Fibroblast of skin of right biceps (primary cell): ENCODE measurements at places on chromosomes 4 and X.

- DNase-seq = peak; percentile 47
These were observed 30.9 kb upstream of the HSD17B13 start for GRCh38 chr4:87353592-87353991.

DNA sequence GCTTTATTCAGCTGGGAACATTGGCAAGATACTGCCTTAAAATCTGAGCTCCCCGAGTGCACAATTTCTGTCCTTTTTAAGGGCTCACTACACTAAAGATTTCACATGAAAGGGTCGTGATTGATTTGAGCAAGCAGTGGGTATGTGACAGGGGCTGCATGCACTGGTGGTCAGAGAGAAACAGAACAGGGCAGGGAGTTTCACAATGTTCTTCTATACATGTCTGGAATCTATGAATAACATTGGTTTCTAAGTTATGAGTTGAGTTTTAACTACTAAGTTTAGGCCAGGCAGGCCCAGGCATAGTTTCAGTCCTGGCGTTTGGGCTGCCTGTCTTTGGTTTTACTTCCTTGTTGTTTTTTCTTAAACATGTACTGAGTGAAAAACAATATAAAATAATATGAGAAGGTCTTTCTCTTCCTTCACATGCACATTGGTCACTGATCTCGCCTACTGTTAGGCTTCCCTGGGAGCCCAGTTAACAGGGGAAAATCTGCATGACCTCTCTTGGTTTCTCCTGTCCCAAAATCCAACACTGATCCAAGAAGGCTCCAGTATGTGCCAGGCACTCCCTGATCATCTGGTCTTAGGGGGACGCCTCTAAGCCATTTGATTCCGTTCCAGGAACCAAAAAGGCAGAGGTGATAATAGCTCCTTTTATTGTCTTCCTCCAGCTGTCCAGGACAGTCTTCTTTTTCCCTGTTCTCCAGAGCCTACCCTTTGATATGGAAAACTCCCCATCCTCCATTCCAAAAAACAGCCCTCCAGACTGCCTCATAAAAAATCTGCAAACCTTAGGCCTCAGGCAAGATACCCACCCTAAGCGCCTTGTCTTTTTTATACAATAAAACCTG is at the start of gene UGT2B17:
UGT2B17 (minus strand) TSS at position 51 of the 854 bp plus-strand sequence. CDS start 7,838 bp downstream, outside the sequence.
- DNase-seq = no peak

GRCh38 chr4:81783558-81783957 is 311.9 kb upstream of the RASGEF1B start:
- DNase-seq = no peak

- DNase-seq = no peak
These were observed 3.4 kb upstream of the ATP11C start for GRCh38 chrX:139936259-139936658.

- DNase-seq = no peak
These were observed 45.9 kb upstream of the F9 start for GRCh38 chrX:139484591-139484990.

DNA sequence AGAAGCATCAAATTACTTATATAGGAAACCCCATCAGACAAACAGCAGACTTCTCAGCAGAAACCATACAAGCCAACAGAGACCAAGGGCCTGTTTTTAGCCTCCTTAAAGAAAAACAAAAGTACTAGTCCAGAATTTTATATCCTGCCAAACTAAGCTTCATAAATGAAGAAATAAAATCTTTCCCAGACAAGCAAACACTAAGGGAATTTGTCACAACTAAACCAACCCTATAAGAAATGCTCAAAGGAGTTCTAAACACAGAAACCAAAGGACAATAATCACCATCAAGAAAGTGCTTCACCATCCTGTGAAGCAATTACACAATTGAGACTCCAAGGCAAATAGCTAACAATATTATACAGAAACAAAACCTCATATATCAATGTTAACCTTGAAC is 238.6 kb downstream of the NKX6-1 start:
- no peak for DNase-seq

DNA sequence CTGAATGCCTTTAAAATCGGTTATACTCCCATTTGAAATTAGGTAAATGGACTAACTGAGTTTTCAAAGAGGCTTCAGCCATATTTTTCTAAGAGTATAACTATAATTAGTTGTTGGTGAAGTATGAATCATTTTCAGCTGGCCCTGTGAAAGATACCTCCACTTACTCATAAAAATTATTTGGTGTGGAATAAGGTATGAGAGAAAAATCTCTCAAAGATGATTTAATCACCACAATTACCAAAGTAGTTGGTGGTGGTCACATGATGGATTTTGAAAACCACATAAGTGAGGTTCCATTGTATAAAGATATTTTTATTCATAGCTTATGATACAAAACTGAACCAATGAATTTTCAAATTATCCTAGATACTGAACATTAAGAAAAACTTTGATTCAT is 9.0 kb upstream of the KLHL2 start:
- DNase-seq = peak; percentile 56

- no peak for DNase-seq
These were observed 19.7 kb downstream of the GPRIN3 start for GRCh38 chr4:89287945-89288344.

GRCh38 chr4:58679886-58680285 is 1569.7 kb upstream of the IGFBP7 start:
- DNase-seq = no peak

DNA sequence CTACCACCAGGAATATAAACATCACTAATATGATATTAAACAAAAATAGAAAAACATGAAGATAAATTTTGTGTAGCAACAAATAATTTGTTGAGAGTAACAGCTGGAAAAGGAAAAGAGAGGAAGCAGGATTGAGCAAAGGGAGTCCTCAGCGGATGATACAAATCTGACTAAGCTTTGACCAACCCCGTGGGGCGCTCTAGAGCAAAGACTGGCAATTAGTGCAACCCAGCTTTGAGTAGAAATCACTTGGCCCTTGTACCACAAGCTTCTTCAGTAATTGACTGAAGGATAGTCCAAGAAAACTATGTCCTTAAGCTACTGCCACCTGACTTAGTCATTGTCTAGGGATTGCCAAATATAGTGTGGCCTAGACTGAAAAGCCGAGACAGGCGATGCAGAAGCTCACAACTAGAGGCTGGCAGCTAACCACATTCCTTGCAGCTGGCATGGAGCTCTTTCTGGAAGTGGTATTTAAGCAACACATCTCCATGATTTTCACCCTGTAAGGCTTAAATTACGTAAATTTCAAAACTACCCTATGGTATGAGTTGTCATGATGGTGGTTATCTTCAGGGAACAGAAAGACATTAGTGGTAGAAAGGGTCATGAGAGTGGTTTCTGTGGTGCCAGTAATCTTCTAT is 396.0 kb downstream of the PDGFC start:
- peak; percentile 31 for DNase-seq

GRCh38 chr4:6986072-6986780 is 56.9 kb upstream of the TADA2B start:
- peak; percentile 79 for DNase-seq

DNA sequence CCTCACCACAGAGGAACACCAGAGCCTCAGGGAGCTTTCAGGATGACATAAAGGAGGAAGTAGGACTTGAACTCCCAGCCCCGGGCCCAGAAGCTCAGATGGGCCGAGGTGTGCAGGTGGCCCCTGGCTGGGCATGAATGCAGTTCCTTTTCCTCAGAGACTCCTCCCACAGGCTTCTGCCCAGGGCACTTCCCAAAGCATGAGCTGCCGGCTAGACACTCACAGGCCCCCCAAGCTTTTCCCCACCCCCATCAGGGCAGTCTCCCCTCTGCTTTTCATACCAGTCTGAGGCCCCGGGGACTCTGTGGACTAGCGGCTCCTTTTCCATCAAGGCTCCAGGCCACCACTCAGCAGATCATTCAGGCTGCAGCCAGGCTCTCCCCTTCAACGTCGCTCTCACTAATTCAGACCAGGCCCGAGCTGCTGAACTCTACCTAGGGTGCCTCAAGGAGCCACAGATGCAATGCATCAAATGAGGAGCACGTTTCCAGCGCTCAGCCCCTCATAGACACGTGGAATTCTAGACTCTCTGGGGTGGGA is 36.9 kb downstream of the HMX1 start:
- no peak for DNase-seq

GRCh38 chrX:10071451-10072144 is 85.2 kb upstream of the CLCN4 start:
- DNase-seq = no peak

- peak; percentile 95 for DNase-seq
These were observed 72.1 kb downstream of the AFF1 start for GRCh38 chr4:87006676-87007527.

DNA sequence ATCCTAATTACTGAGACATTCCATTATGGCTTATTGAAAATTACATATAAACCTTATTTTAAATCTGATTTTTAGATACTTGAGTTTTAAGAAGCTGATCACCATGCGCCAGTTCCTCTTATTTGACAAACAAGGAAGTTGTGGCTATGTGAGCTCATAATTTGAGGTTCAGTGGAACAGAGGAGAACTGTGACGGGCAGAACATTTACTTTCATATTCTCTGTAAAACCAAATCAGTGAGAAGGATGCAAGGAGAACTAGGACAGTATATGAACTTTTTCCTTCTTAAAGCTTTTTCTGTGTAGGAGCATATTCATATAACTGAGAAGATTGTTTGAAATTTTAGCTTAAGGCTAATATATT is 25.3 kb downstream of the STIM2 start:
- DNase-seq = no peak

- no peak for DNase-seq
These were observed 190.0 kb upstream of the EMCN start for GRCh38 chr4:100707786-100708185.

GRCh38 chr4:164109503-164109902 is 615.0 kb downstream of the TMA16 start:
- DNase-seq = no peak

DNA sequence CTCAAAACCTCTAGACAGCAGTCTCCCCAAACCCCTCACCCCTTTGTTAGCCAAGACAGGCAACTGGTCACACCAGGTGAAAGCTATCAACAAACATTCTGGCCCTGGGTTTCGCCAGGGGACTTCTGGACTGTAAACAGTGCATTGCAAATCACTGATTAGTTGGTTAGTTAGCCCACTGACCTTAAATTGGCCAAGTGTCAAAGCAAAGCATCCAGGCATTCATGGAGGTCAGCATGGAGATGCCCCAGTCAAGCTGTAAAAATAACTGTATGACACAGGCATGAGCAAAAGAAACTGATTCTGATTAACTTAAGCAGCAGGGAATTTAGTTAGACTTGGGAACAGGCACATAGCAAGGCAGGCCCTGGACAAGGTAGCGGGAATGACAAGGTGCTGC is 156.0 kb upstream of the TTC29 start:
- DNase-seq = no peak

DNA sequence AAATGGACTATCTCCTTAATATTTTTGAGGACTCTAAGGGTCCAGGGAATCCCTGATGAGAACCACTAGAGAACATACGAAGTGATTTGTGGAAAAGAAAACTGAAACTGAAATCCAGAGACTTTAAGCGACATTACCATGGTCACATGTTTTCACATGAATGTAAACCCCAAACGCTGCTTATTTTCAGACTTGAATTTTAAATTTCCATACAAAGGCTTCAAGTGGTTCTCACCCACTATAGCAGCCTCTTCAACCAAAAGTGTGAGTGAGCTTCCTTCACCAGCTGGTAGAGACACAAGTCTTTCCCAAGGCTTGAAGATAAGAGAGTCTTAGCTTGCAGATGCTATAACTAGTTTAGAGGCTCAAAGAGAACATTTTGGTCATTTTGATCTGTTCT is 232.7 kb downstream of the MGST2 start:
- DNase-seq = no peak

DNA sequence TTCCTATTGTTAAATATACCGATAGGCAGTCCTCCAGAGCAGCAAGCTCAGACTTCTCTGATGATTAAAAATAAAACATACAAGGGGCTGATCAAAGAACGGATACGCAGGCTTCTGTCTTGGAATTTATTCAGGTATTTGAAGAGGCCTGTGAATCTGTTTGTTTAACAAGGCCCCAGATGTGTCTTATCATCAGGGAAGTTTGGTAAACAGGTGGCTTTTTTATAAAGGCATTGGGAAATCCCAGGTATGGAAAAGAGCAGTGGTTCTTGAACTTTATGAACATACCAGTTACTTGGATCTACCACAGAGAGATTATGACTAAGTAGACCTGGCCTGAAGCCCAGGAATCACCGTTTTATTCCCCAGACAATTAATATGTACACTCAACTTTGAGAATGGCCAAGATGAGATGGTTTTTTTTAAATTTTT is 47.9 kb downstream of the SOWAHB start:
- DNase-seq = peak; percentile 94

GRCh38 chr4:177975315-177975987 is 533.2 kb upstream of the AGA start:
- DNase-seq = peak; percentile 66

DNA sequence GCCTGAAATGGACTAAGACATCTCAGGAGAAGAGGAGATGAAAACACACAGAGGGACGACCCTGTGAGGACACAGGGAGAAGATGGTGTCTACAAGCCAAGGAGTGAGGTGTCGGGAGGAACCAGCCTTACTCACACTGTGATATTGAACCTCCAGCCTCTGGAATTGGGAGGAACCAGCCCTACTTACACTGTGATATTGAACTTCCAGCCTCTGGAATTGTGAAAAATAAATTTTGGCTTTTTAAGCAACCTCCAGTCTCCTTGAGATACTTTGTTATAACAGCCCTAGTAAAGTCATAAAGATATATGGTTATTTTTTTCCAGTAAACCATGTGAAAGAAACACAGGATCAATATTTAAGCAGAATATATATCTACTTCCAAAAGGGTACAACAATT is 76.5 kb downstream of the DHRSX start:
- DNase-seq = no peak

- DNase-seq = no peak
These were observed 23.8 kb downstream of the ARFIP1 start for GRCh38 chr4:152803541-152803940.

- DNase-seq = peak; percentile 91
These were observed 45.7 kb downstream of the SYTL5 start for GRCh38 chrX:38052096-38052495.

GRCh38 chr4:68250151-68250930 is 4.8 kb upstream of the TMPRSS11B start:
- peak; percentile 0 for DNase-seq

DNA sequence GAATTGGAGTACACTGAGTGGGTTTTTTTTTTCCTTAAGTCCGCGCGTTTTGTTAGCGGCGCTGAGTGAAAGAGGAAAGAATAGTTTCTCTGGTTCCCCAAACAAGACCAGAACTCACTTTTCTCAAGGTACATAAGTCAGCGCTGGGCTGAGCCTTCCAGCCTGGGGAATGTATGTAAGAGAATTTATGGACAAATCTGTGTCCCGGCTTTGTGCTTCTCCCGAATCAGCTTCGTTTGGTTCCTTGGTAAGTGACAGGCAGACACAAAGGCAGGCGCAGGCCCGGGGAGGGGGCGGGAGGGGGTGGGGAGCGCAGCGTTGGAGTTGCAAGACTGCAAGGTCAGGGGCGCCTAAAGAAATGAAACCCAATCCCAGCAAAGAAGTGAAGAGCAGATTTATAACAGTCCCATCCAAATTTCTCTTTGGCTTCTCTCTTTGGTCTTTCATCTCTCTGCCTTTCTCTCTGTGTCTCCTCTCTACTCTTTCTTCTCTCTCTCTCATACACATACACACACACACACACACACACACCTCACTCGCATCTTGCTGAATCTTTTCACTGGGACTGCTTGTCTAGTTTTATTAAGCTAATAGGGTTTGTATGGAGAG is 981 bp downstream of the TET2 start:
- DNase-seq = peak; percentile 49

GRCh38 chr4:181261279-181261678 is 981.9 kb upstream of the TENM3 start:
- peak; percentile 25 for DNase-seq
